LNCaP clone FGC (cell line): ENCODE measurements at places on chromosomes 11 and 22.

DNA sequence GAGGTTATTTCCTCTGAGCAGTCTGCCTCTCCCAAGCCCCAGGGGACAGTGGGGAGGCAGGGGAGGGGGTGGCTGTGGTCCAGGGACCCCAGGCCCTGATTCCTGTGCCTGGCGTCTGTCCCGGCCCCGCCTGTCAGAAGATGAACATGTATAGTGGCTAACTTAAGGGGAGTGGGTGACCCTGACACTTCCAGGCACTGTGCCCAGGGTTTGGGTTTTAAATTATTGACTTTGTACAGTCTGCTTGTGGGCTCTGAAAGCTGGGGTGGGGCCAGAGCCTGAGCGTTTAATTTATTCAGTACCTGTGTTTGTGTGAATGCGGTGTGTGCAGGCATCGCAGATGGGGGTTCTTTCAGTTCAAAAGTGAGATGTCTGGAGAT, 3.1 kb downstream of the PIM3 start:
- DNase-seq = no peak

GRCh38 chr11:72037554-72038311, 39.0 kb downstream of the IL18BP start:
- DNase-seq = no peak

DNA sequence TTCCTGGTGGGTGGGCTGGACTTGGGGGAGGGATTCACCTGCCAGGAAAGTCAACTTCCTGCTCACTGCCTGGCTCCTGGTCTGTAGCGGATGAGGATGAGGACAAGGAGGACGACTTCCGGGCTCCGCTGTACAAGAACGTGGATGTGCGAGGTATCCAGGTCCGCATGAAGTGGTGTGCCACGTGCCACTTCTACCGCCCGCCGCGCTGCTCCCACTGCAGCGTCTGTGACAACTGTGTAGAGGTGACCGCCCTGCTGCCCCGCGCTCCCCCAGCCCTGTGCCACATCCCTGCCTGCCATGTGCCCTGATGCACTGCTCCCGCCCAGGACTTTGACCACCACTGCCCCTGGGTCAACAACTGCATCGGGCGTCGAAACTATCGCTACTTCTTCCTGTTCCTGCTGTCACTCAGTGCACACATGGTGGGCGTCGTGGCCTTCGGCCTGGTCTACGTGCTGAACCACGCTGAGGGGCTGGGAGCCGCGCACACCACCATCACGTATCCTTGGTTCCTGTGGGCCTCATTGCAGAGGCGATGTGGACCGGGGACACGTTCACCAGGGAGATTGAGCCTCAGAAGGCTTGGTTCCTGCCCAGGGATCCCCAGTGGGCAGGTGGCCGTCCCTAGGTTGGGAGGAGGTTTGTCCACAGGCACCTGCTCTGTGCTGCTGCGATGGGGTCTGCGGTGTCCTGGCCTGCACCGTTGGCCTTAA, 7.9 kb downstream of the ZDHHC8 start:
- DNase-seq = no peak

- DNase-seq = no peak
These were observed 428 bp downstream of the CDKN1C start for GRCh38 chr11:2885017-2885677.
